Right renal pelvis (tissue), 4 donors: ENCODE measurements at places on chromosomes 7 and 10. TPM values are rescaled to one million over a fixed set of nuclear protein-coding genes. Genes with fewer than 3 reads are reported as not detected.

The NPTX2 gene
- polyA plus RNA-seq = 3.3 TPM

DNA sequence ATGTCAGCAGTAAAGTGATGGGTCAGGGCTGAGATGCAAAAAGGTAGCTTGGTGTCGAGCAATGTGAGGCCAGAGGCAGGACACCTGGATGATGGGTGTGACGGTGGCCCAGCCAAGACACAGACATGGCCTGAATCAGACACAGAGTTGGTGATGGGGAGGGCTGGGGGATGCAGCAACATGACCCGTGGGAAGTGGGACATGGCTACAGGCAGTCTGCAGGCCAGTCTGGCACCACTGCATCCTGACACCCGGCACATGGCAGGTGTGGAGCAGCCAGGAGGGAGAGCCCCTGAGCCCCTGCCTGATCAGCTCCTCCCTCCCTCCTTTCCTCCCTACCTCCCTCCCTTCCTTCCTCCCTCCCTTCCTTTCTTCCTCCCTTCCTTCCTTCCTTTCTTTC, 114.8 kb upstream of the WDR11 start:
- no peak for DNase-seq

The AGK gene
- 40.8 TPM for polyA plus RNA-seq

DNA sequence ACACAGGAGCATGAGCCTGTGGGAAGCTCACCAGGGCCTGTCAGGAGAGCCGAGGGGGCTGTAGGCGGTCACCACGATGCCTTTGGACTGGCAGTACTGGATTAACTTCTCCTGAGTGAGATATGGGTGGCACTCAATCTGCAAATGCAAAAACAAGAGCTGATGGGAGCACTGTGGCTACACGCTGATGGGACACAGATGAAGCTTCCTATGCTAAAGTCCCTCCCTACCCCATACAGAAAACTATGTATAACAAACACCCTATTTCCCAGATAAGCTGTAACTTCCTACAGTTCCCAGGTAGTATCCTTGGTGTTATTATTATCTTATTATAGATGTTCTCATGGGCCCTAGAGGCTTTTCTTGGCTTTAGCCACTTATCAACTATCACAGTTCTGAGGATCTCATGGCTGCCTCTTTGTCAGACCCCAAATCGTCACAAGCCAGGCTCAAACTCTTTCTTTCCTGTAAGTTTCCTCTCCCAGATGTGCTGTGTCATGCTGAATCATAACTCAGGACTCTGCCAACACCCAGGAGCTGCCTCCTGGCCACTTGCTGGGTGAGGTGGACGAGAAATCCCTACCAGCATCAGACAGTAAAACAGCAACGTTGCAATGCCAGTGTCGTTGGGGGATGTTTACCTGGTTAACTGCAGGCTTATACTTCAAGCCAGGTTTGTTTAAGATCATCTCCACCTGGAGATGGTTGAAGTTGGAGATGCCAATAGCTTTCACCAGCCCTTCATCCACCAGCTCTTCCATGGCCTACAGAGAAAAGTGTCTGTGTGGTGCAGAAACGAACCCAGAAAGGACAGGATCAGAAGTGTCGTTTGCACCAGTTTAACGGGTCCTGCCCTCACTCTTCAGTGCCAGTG, 10.3 kb downstream of the AKR1B1 start:
- no peak for DNase-seq

- no peak for DNase-seq
Observed at GRCh38 chr7:86600506-86601290, 43.0 kb upstream of the GRM3 start.

- DNase-seq = no peak
Observed at GRCh38 chr10:49661140-49661856, 18.2 kb upstream of the C10orf53 start.

The SPDYE1 gene
- 0.51 TPM for polyA plus RNA-seq

The VWA2 gene
- 2.4 TPM for polyA plus RNA-seq

- DNase-seq = no peak
Observed at GRCh38 chr10:90920986-90921666, at the start of gene ANKRD1. Gene ANKRD1, minus strand, starts transcription at chr10:90921087. Its CDS starts 60 bp downstream, at chr10:90921027.

DNA sequence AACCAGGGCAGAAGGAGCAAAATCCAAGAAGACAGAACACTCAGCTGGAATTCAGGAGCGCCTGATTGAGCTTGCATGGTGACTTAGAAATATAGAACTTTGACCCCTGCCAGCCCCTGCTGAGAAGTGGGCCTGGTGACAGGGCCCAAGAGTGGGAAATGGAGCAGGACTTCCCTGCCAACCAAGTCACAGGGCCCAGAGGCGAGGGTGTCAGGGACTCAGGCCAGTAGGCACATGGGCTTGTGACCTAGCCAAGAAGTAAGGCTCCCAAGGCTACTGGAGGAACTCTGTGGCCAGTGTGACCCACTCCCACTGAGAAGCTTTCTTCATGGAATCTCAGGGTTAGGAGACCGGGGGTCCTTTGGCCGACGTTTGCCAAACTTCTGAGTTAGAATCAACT, 31.9 kb downstream of the LRRC20 start:
- DNase-seq = no peak

DNA sequence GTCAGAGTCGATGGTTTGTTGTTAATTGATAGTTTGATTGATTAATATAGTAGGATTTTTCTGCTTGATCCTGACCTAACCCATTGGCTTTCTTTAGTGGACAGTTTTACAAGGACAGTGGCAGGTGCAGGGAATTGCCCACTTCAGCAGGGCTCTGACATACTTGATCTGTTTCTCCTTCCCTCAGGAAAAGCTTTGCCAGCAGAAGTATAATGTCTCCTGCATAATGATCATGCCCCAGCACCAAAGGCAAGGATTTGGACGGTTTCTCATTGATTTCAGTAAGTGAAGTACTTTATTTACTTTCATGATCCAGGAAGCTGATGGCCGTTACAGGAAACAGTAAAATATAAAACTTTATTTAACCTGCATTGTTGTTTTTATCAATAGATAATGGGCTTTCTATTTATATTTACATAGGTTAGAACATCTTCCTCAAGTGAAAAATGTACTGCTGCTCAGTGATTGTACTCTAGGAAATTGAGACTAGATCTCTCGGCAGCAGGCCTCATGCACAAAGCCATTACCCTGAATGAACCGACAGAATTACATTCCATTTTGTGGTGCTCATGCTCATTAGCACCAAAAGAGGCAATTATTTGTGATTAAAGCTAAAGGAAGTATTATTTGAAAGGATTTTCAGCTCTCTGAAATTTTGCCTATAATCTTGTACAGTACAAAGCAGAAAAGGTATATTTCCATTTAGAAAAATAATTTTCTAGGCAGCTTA, 122.5 kb upstream of the SAMD8 start:
- DNase-seq = no peak

The C7orf33 gene
- polyA plus RNA-seq = not detected

DNA sequence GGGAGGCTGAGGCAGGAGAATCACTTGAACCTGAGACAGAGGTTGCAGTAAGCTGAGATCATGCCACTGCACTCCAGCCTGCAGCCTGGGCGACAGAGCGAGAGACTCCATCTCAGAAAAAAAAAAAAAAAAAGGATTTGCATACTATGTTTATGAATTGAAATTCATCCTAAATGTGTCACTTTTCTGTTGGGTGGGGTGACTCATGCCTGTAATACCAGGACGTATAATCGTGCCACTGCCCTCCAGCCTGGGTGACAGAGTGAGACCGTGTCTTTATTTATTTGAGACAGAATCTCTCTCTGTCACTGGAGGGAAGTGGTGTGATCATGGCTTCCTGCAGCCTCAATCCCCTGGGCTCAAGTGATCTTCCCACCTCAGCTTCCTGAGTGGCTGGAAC, 5.8 kb downstream of the ZNF212 start:
- DNase-seq = no peak
